ENCODE measurements at places on chromosomes 6 and 20.

- DNase-seq: no peak
Observed at GRCh38 chr6:150395388-150396009, 26.7 kb downstream of the IYD start.

DNA sequence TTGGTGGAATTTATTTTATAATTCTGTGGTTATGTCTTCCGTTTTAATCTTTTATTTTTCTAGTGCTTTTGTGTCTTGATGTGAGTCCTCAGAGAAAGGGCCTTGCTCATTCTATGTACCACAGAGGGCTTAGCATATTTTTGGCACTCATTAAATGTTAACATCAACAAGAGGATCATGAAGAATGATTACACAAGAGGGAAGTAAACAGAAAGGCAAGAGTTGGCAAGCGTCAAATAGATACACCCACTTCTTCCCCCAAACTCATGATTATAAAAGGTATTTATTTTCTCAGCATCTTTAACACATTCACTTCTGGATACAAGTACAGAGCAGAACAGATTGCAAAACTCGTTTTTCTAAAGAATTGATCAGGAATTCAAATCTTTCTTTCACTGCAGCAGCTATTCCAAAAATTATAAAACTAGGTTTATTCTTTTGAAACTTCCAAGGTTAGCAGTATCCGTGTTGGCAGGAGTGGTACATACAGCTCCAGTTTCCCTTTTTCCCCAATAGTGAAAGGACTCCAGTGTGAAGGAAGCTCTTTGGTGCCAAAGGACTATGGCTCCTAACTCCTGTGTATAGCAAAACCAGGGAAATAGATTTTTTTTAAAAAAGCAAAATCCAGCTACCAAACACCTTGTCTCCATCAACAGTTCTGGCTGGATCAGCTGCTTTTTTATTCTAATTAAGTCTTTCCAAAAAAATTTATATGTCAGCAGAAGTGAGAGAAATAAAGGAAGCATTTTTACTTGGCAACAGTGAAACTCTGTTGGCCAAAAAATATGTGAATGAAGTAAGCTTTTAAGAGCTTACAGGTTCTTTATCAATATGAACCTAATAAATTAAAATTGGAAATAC, 221.9 kb downstream of the ADGRG6 start:
- DNase-seq: no peak

GRCh38 chr6:53240139-53240538, 91.5 kb upstream of the GCM1 start:
- no peak for DNase-seq

- no peak for DNase-seq
Observed at GRCh38 chr6:33667072-33667471, 44.4 kb downstream of the UQCC2 start.

DNA sequence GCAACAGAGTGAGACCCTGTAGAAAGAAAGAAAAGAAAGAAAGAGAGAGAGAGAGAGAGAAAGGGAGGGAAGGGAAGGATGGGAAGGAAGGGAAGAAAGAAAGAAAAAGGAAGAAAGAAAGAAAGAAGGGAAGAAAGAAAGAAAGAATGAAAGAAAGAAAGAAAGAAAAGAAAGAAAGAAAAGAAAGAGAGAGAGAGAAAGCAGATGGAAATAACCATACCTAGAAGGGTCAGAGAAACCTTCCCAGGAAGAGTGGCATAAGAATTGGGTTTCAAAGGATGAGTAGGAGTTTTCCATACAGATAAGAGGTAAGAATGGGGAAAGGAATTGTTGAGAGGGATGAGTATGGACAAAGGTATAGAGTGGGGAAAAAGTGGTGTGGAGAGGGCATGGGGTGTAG, 54.6 kb upstream of the SLC32A1 start:
- no peak for DNase-seq

GRCh38 chr6:36202101-36202500, 5.6 kb downstream of the BRPF3 start:
- DNase-seq: no peak

DNA sequence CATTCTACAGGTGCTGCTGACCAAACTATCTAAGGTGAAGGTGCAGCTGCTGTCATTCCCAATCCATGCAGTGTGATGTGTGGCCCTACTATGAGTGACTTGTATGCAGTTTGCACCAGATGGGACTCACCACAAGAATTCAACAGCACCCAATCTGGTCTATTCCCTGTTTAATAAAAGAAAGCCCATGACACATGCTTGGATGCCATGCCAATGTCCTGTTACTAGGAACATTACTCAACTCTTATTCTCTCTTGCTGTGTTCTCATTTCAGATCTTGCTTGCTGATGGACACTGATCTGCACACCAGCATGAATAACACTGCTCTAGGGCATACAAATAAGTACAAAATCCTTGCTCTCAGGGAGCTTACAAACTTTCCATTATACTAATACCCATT, 221.6 kb upstream of the CDYL start:
- DNase-seq: no peak

GRCh38 chr20:8756410-8756809, 312.5 kb upstream of the PLCB4 start:
- no peak for DNase-seq

DNA sequence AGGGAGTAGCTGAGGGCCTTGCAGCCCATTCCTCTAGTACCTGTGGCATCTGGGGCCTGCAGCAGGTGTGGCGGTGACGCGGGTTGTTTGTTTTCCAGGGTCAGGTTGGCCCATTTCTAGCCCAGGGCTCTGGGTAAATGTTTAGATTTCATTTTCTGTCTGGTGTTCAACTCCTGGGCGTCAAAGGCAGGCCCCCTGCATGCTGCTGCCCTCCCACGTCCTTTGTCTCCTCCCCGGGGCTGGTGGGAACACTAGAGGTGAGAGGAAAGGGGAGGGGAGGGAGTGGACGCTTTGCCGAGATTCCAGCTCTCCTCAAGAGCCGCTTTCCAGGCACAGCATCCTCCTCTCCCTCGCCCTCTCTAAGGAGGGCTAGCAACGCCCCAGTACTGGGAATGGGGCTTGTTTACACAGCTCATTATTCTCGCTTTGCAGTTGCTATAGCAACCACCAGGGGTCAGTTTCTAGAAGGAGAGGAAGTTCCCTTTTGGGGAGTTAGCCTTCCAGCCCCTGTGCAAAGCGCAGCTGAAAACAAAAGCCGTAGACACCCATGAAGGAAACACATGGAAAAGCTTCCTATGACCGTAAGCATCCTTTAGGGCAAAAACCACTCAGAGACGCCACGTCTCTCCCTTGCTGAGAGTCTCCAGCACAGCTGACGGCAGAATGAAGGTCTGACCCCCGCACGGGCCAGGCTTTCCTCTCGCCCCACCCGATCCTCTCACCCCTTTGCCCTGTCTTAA, 170.6 kb downstream of the LY86 start:
- DNase-seq: no peak

DNA sequence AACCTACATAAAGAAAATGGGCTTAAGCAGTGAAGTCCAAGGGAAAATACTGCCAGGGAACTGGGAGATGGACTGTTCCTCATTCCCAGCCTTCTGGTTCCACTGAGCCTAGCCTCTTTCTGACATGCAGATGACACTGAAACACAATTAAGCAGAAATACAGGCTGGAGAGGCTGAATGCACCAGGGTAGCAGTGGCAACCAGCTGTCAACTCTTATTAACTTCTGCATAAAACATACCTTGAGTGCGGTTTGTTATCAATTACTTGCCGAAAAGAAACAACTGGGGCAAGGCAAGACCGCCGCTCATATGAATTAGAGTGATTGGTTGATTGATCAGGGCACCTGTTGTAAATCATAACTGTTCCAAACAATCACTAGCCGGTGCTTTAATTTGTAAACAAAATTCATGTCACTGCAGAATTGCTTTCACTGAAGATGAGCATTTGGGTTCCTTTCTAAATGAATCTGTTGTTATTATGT, 16.3 kb downstream of the TFAP2B start:
- no peak for DNase-seq

All from D721Med (cell line).